LHCN-M2 (cell line): ENCODE measurements at places on chromosomes 1 and 21. TPM values are rescaled to one million over a fixed set of nuclear protein-coding genes. Genes with fewer than 3 reads are reported as not detected.

Gene OR10J4
- total RNA-seq = not detected in 2 replicates

Gene FCMR
- total RNA-seq = not detected in 2 replicates

Gene KLF18
- not detected in 2 replicates for total RNA-seq

Gene HAO2
- total RNA-seq = not detected in 2 replicates

Gene LRRC39
- total RNA-seq = 0.19 and 0.34 TPM in 2 replicates

Gene SPRR5
- not detected in 2 replicates for total RNA-seq

Gene AMY1B
- not detected in 2 replicates for total RNA-seq

Gene NCF2
- 0.06 and 0.19 TPM in 2 replicates for total RNA-seq

Gene TMEM54
- 48.5 and 60.5 TPM in 2 replicates for total RNA-seq

DNA sequence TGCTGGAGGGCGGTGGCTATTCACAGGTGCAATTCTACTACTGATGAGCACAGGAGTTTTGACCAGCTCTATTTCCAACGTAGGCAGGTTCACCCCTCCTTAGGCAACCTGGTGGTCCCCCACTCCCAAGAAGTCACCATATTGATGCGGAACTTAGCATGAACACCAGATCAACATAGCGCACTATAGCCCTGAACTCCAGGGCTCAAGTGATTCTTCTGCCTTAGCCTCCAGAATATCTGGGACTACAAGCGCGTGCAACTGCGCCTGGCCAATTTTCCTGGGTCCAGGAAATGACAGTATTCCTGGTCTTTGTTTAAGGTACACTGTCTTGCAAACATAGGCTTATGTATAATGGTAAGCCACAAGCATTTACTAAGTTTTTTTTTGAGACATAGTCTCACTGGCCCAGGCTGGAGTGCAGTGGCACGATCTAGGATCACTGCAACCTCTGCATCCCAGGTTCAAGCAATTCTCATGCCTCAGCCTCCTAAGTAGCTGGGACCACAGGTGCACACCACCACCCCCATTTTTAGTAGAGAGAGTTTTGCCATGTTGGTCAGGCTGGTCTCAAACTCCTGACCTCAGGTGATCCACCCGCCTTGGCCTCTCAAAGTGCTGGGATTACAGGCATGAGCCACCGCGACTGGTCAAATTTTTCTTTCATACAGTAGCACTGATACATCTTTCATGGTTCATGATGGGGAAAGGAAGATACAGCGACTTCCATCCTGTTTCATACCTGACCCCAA, 12.6 kb downstream of the MCL1 start:
- no peak for DNase-seq

GRCh38 chr1:173149887-173150286, 57.2 kb downstream of the TNFSF4 start:
- DNase-seq = peak; percentile 77

GRCh38 chr1:238489006-238489405, 598.3 kb upstream of the ZP4 start:
- peak; percentile 17 for DNase-seq

DNA sequence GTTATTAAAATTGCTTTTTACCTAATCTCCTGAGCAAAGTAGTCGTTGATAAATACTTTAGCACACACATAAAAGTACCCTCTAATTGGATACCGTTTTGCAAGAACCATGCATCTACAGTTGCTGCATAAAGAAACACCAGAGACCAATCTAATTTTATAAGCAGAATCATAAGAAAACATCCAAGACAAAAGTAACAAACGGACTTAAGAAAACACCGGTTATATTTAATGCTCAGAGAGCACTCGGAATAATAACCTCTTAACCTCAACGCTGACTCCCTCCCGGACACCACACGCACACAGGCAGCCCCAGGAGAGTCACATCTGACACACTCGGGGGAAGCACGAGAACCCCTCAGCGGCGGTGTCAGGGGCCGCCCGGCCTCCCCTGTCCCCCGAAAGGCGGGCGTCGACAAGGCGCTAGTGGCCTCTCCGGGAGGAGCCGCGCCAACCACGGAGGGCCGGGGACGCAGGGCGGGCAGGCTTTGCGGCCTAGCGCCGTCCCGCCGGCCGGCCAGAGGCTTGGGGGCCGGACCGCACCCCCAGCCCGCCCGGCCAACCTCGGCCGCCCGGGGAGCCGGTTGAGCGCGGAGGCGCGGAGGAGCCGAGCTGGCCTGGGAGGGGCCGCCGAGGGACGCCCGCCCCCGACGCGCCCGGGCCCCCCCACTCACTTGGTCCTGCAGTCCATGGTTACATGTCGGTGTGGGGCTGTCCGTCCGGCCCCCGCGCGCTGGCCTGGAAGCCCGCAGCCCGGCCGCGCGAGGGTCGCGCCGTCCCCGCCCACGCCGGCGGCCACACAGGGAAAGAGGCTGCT, 606 bp downstream of the DENND1B start:
- peak; percentile 52 for DNase-seq

- no peak for DNase-seq
Measured at GRCh38 chr1:54559771-54560231, 11.8 kb downstream of the ACOT11 start.

- DNase-seq = no peak
Measured at GRCh38 chr1:203778789-203779188, 13.8 kb downstream of the LAX1 start.

DNA sequence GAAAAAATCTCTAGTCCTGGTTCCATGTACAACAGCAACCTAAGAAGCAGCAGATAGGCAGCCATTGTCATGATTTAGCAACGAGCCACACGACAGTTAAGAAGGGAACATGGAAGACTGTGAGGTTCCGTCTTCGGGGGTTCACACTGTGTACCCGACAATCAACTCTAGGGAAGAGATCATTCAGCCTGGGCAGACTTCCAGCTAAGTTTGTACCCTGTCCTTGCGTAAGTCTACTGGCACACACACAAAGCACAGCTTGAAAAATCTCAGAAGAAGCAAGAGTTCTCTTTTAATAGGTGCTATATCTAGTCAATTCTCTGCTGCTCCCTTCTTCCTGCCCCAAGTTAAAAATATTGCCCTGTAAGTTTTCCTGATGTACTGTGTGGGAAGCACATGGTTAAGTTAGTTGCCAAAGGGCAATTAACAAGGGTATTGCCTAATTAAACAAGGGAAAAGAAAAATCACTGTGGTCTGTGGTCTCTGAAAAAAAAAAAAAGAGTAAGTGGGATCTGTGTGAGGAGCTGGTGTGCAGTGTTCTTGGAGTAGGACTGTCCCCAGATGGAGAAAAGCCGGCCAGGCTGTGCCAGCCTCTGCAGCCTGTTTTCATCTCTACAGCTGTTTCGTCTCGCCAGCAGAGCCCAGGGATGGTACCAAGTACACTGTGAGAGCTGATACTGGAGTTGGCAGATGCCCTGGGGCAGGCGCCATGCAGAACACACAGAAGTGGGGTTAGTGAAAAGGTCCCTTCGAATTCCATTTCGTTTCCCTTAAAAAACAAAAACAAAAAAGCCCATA, 6.4 kb upstream of the MYBPHL start:
- peak; percentile 64 for DNase-seq

DNA sequence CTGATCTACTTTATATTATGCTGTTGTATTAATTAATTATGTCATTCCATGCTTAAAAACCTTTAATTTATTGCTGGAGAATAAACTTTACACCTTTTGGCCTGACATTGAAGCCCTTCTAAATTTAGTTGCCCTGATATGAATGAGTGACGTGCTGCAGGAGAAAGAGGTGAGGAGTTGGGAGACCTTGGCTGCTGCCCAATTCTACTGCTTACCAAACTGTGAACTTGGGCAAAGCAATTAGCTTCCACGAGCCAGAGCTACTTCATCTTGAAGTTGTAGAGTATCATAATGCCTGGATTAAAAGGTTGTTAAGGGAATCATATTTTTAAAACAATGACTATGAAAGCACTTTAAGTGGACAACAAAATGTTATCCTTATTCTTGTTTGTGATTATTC, 126.8 kb upstream of the DEPDC1 start:
- no peak for DNase-seq

- peak; percentile 93 for DNase-seq
Measured at GRCh38 chr1:153506831-153507413, 28.9 kb downstream of the S100A6 start.

DNA sequence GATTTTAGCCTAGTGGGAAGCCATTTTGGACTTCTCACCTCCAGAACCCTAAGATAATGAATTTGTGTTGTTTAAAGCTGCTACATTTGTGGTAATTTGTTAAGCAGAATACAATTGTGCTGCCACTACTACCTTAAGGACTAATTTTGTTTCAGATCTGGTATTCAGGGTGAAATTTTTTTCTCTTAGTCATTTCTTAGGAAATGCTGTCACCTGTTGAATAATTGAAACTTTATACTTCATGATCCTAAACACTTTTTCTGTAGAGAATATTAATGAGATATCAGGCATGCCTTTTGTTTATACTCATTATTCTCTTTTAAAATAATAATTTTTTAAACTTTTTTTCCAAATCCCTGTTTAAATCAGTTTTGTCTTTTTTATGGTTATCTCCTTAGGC, 246.8 kb downstream of the TGFB2 start:
- DNase-seq = peak; percentile 40

DNA sequence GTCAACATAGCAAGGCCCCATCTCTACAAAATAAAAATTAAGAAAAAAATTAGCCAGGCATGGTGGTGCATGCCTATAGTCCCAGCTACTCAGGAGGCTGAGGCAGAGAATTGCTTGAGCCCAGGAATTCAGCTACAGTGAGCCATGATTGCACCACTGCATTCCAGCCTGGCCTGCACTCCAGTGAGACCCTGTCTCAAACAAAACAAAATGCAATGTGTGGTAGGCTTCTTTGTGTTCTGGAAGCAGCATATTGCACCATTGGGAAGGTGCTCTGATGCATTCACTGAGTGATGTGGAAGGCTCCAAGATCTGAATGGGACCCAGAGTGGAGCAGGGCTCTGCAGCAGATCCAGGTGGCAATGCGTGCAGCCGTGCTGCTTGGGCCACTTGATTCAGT, 99.6 kb upstream of the COG2 start:
- DNase-seq = no peak

- no peak for DNase-seq
Measured at GRCh38 chr1:212531267-212531666, 77.3 kb upstream of the ATF3 start.

DNA sequence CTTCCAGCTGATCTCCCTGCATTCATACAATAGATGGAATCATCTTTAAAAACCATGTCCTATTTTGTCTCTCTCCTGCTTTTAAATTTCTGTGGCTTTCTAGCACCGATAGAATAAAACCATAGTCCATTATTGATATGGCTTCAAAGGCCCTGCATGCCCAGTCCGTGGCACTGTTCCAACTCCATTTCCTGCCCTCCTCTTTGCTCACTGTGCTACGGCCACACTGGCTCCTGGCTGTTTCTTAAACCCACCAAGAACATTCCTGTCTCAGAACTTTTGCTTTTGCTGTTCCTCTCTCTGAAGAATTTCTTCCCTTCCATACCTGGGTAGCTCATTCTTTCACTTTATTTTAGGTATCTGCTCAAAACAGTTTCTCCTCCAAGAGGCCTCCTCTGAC, 7.2 kb downstream of the SLAMF1 start:
- no peak for DNase-seq

DNA sequence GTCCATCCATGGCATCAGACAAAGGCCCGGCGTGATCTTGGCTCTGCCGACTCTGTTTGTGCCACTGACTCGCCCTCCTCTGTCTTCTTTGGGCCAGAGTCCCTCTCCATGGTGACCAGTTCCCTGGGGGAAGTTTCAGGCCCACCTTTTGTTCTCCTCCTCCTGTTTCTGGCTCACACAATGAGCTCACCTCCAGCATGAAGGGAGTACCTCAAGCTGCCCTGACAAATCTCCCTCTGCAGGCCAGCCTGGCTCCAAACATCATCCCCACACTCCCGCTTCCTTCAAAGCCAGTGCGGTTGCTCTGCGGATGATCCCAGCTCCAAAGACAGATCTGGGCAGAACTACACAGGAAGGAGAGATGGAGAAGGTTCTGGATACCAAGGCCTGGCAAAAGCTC, 576.6 kb downstream of the NPHP4 start:
- no peak for DNase-seq

DNA sequence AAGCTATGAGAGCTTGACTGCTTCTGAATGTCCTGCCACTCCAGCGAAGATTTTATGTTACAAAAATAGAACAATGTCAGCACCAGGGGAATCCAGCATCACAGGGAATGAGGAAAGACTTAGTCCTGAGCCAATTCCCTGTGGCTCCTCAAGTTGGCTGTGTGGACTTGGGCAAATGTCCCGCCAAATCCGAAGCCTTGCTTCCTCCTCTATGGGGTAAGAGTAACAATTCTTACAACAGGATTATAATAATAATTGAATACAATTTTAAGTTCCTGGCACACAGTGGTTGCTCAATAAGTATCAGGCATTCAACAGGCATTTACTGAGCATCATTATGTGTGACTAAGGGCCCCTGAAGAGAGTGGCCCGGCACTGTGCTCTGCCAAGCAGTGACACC, 44.4 kb downstream of the STPG1 start:
- no peak for DNase-seq

DNA sequence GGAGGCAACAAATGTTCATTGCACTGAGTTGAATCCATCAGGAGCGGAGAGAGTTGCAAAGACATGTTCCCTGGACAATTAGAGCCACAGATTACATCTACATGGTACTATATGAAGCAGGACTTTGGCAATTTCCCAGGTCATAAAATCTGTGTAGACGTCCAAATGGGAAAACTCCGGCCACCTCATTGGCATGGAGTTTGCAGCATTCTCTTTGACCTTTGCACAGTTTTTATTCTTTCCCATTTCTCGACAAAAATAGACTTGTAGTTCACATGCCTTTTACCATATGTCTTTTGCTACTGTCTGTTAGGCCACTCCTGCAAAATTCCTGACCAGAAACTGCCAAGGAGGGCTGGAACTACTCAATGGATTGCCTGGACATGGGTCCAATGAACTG, 48.2 kb downstream of the UBE2T start:
- no peak for DNase-seq
